ENCODE measurements at places on chromosomes 5 and 9. TPM values are rescaled to one million over a fixed set of nuclear protein-coding genes. Genes with fewer than 3 reads are reported as not detected.
A peak's percentile ranks its signal among the peaks of the same experiment; 100 is the strongest.

- H3K27ac ChIP-seq, result peak overlapping the region; percentile 7
- H3K4me1 ChIP-seq, result no peaks in the 10 kb centered on the region
- H3K36me3 ChIP-seq, result peaks cover 55% of the 10 kb centered on the region
- H3K4me3 ChIP-seq, result no peak overlapping the region
Measured at GRCh38 chr5:1818784-1819183, 17.6 kb downstream of the NDUFS6 start.

DNA sequence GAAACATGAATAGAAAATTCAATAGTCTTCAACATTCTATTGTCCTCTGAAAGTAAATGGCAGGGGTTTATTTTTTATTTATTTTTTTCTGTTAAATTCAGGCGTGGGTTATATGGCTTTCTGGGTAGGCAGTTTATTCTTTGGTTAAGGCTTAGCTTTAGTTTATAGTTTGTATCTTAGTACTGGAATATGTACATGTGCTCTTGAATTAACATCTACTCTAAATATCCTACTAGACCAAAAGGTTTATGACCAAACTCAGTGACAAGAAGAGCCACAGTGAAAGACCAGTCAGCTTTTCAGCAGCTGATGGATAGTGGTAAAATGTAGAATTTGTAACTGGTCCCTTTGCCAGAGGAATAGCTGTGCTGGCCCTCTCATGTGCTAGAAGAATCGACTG is 62.0 kb upstream of the DAB2 start:
- no peaks in the 10 kb centered on the region for H3K4me1 ChIP-seq
- no peaks in the 10 kb centered on the region for H3K36me3 ChIP-seq
- H3K27me3 ChIP-seq, result peaks cover 5% of the 10 kb centered on the region
- H3K27ac ChIP-seq, result no peak overlapping the region
- no peak overlapping the region for H3K4me3 ChIP-seq
- DNase-seq, result no peak

DNA sequence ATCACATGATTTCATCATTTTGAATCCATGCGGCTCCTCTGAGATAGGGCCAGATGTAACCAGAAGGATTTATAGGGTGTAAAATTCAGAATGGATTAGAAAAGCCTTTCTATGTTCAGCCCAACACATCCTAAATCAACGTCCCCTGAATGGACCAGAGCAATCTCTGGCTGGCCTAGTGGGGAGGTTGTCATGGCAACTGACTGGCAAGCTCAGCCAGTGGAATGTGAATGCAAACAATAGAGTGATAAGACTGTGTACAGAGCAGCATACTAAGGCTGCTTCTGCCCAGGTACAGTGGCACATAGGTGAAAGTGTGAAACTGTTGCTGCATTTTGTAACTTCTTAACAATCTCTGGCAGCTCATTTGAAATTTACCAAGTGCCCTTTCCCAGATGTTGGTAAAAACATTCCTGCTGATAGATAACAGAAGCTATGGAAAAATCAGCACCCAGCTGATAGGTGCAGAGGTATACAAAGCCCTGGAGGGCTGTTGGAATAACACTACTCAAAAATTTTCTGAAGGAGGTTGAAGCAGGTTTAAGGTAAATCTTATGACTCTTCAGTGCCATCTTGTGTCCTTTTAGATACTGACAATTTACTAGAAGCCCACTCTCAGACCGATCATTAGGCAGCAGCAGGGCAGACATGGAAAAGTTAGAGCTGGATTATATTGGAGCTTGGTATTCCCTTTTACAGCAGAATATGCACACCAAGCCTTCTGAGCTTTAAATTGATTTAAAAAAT is 267.2 kb downstream of the RAB3C start:
- H3K27ac ChIP-seq, result no peak overlapping the region
- H3K36me3 ChIP-seq, result no peaks in the 10 kb centered on the region
- H3K4me1 ChIP-seq, result no peaks in the 10 kb centered on the region
- DNase-seq, result no peak

- H3K27ac ChIP-seq, result no peak overlapping the region
- H3K36me3 ChIP-seq, result no peaks in the 10 kb centered on the region
- DNase-seq, result no peak
- no peak overlapping the region for H3K4me3 ChIP-seq
Measured at GRCh38 chr9:75454043-75454442, 365.7 kb downstream of the OSTF1 start.

DNA sequence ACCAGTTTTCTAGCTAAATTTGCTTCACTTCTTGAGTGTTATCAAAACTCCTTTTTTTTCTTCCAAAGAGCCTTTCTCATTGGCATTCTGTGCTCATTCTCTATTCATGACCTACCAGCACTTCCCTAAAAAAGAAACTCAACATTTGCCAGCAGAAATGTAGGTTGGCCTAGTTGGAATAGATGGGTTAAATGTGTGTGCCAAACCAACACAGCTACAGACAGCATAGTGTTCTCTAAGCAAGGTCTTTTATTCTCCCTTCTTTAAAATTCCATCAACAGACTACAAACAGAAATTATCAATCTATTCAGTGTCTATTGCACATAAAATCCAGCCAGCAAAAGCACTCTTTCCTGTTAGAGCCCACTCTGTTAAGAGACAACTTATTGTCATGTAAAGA is 255.8 kb upstream of the PUM3 start:
- H3K36me3 ChIP-seq, result no peaks in the 10 kb centered on the region
- no peak overlapping the region for H3K4me3 ChIP-seq
- H3K27me3 ChIP-seq, result no peaks in the 10 kb centered on the region
- no peaks in the 10 kb centered on the region for H3K4me1 ChIP-seq
- no peak overlapping the region for H3K27ac ChIP-seq
- no peak for DNase-seq

GRCh38 chr9:126001581-126002225 is 254.5 kb downstream of the PBX3 start:
- H3K36me3 ChIP-seq, result no peaks in the 10 kb centered on the region
- no peak for DNase-seq
- no peaks in the 10 kb centered on the region for H3K4me1 ChIP-seq
- H3K27ac ChIP-seq, result no peak overlapping the region
- H3K27me3 ChIP-seq, result no peaks in the 10 kb centered on the region

DNA sequence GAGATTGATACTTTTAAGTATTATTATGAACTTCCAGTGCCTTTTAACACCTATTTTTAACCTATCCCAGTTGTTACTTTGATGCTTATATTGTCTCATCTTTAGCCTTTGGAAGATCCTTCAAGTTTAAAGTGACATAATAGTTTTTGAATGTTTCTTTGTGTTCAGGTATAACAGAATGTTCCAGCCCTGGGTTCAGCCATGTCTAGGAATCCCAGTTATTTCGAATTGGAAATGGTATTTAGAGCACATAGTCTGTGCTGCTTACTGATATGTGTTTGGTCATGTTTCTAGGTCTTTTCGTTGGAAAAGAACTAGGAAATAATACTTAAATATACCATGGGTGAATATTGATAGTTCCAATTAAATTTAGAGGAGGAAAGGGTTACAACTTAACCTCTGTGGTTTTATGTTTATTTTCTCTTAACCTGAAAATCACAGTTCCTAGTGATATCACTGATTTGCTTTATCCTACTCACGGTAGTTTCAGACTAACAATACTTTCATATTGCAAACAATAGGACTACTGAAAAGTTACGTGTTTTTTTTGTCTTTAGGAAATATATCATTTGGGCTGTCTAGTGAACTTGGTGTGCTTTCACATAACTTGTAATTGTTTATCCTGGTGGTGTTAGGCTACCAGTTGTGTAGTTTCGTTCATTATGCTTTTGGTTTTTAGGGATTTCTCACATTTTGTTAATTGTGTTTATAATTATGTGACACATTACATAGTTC is 37.8 kb downstream of the UHRF2 start:
- H3K36me3 ChIP-seq, result peaks cover 19% of the 10 kb centered on the region
- H3K4me1 ChIP-seq, result peaks cover 50% of the 10 kb centered on the region
- peak overlapping the region; percentile 23 for H3K27ac ChIP-seq
- H3K4me3 ChIP-seq, result no peak overlapping the region
- DNase-seq, result no peak
- no peaks in the 10 kb centered on the region for H3K27me3 ChIP-seq

GRCh38 chr9:110087605-110088004 is 120.4 kb downstream of the C9orf152 start:
- DNase-seq, result no peak
- peaks cover 8% of the 10 kb centered on the region for H3K4me1 ChIP-seq
- no peaks in the 10 kb centered on the region for H3K27me3 ChIP-seq
- no peak overlapping the region for H3K4me3 ChIP-seq

GRCh38 chr9:27548055-27548741 is 18.6 kb upstream of the MOB3B start:
- no peak overlapping the region for H3K4me3 ChIP-seq
- H3K27ac ChIP-seq, result no peak overlapping the region
- no peaks in the 10 kb centered on the region for H3K4me1 ChIP-seq
- peaks cover 15% of the 10 kb centered on the region for H3K36me3 ChIP-seq
- no peak for DNase-seq

DNA sequence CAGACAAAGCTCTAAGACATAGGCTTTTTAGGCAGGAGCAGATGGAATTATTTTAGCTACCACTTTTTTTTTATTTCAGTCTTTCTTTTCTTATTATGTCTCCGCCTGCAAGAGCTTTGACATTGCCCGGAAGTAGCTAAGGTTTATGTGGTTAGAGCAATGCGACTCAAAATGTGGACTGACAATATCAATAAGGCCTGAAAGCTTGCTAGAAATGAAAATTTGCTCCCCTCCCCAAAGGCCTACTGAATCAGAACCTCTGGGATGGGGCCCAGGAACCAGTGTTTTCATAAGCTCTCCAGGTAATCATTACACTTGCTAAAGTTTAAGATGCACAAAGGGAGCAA is 81.3 kb downstream of the SUSD1 start:
- no peak for DNase-seq
- no peaks in the 10 kb centered on the region for H3K36me3 ChIP-seq
- peaks cover 22% of the 10 kb centered on the region for H3K4me1 ChIP-seq
- H3K27me3 ChIP-seq, result no peaks in the 10 kb centered on the region
- no peak overlapping the region for H3K27ac ChIP-seq
- no peak overlapping the region for H3K4me3 ChIP-seq

- H3K4me1 ChIP-seq, result peaks cover 4% of the 10 kb centered on the region
- H3K27me3 ChIP-seq, result no peaks in the 10 kb centered on the region
- H3K4me3 ChIP-seq, result no peak overlapping the region
- no peak overlapping the region for H3K27ac ChIP-seq
Measured at GRCh38 chr5:56026863-56027300, 32.1 kb upstream of the IL6ST start.

- no peaks in the 10 kb centered on the region for H3K4me1 ChIP-seq
- no peaks in the 10 kb centered on the region for H3K36me3 ChIP-seq
Measured at GRCh38 chr5:115568668-115569067, 24.1 kb upstream of the FEM1C start.

- no peaks in the 10 kb centered on the region for H3K4me1 ChIP-seq
- H3K27me3 ChIP-seq, result no peaks in the 10 kb centered on the region
- H3K4me3 ChIP-seq, result no peak overlapping the region
- H3K27ac ChIP-seq, result no peak overlapping the region
- no peak for DNase-seq
Measured at GRCh38 chr5:105554568-105555169, 1992.1 kb upstream of the NUDT12 start.

- H3K4me1 ChIP-seq, result peaks cover 16% of the 10 kb centered on the region
- no peak overlapping the region for H3K27ac ChIP-seq
- H3K4me3 ChIP-seq, result no peak overlapping the region
- H3K27me3 ChIP-seq, result no peaks in the 10 kb centered on the region
- H3K36me3 ChIP-seq, result peaks cover 25% of the 10 kb centered on the region
Measured at GRCh38 chr9:33112094-33112493, 35.6 kb upstream of the SMU1 start.

DNA sequence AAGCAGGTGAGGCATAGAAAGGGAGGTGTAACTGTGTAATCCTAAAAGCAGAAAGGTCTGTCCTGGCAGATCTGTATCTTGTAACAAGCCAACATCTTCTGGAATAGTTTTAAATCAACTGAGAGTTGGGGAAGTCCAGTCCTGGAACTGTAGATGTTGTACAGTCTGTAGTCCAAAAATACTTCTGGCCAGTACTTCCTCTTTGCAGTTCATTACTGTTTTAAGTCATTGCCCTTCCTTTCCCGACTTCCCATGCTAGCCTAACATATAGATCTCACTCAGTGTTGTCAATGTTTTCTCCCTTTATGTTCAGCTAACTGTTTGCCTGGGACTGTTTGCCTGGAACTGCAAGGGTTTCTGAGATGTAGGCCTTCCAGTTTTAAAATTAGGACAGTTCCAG is 168.5 kb upstream of the ISL1 start:
- no peaks in the 10 kb centered on the region for H3K27me3 ChIP-seq
- H3K36me3 ChIP-seq, result no peaks in the 10 kb centered on the region
- no peaks in the 10 kb centered on the region for H3K4me1 ChIP-seq
- H3K4me3 ChIP-seq, result no peak overlapping the region
- H3K27ac ChIP-seq, result no peak overlapping the region

DNA sequence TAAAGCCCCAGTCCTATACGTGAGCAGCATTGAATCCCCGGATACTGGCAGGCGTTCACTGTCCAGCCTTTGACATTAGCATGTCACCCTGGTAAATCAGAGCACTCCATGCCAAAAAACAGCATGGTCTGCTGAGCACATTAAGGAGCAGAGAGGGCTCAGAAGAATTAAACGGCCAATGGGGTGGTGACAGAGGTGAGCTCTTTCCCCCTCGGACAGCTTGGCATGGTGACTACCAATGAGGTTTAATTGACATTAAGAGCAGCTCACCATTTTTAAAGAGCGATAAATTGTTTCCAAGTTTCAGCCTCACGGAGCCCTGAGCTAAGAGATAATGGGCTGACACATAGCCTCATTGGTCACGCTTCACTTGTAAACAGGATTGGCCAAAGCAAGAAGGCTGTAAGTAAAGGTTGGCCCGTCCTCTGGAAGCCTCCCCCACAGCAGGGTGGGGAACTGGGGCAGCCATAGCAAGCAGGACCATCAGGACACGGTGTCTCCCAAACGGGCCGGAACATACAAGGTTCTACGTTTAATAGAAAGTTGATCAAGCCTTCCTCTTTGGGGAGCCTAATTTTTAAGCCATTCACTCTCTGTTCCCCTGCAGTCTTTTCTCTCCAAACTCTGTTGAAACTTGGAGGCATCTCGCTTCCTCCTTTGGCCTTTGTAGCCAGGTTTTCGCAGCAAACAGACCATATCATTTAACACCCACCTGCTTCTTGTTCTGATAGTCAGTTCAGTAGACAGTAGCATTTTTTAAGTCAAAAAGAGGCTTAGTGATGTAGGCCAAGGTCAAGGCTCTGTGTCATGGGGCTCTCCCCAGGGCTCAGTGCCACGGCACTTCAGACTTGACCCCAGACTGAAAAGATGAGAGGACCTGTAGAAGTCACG is 25.9 kb downstream of the QRFP start:
- no peak overlapping the region for H3K4me3 ChIP-seq
- no peaks in the 10 kb centered on the region for H3K27me3 ChIP-seq
- DNase-seq, result no peak
- H3K4me1 ChIP-seq, result no peaks in the 10 kb centered on the region
- H3K27ac ChIP-seq, result no peak overlapping the region
- peaks cover 9% of the 10 kb centered on the region for H3K36me3 ChIP-seq

GRCh38 chr9:13569602-13570067 is 290.1 kb upstream of the MPDZ start:
- no peaks in the 10 kb centered on the region for H3K36me3 ChIP-seq
- no peak overlapping the region for H3K4me3 ChIP-seq
- no peak overlapping the region for H3K27ac ChIP-seq

GRCh38 chr9:70887826-70888225 is 233.6 kb downstream of the TRPM3 start:
- no peak overlapping the region for H3K4me3 ChIP-seq
- H3K27me3 ChIP-seq, result peaks cover 4% of the 10 kb centered on the region
- no peaks in the 10 kb centered on the region for H3K36me3 ChIP-seq
- DNase-seq, result no peak

GRCh38 chr5:177421062-177421798 is 5.2 kb upstream of the GRK6 start:
- H3K27ac ChIP-seq, result peak overlapping the region; percentile 36
- H3K4me3 ChIP-seq, result no peak overlapping the region

The OBP2B gene
- not detected for total RNA-seq

The HAVCR2 gene
- total RNA-seq, result 23.2 TPM

The SAXO1 gene
- 0.31 TPM for total RNA-seq

The PCDHGB3 gene
- total RNA-seq, result 0.10 TPM

The ALAD gene
- total RNA-seq, result 22.9 TPM

The DMRTA1 gene
- total RNA-seq, result not detected

The PTGS1 gene
- total RNA-seq, result 0.07 TPM

The QRFP gene
- not detected for total RNA-seq

The CKS2 gene
- 229 TPM for total RNA-seq

Data from activated CD4-positive, alpha-beta memory T cell treated with anti-CD3 and anti-CD28 coated beads for 36 hours (primary cell).